ENCODE measurements at places on chromosomes 12 and 14.

DNA sequence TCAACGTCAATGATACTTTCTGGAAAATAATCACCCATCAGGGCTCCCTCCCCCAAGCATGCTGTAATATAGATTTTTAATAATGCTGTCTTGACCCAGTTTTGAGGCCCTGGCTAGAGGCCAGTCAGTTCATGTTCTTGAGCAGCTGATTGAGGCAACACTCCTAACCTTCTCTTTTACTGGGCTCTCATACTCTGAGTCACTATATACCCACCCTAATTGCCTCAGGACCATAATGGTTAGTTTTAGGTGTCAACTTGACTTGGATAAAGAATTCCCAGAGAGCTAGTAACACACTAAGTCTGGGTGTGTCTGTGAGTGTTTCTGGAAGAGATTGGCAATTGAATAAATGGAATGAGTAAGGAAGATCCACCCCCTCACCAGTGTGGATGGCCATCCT, 527.0 kb upstream of the ATP2B1 start:
- no peak for DNase-seq

- no peak for DNase-seq
Observed at GRCh38 chr14:73645248-73645610, 443 bp downstream of the DNAL1 start.

- DNase-seq, result no peak
Observed at GRCh38 chr14:98958048-98958631, 313.9 kb downstream of the BCL11B start.

DNA sequence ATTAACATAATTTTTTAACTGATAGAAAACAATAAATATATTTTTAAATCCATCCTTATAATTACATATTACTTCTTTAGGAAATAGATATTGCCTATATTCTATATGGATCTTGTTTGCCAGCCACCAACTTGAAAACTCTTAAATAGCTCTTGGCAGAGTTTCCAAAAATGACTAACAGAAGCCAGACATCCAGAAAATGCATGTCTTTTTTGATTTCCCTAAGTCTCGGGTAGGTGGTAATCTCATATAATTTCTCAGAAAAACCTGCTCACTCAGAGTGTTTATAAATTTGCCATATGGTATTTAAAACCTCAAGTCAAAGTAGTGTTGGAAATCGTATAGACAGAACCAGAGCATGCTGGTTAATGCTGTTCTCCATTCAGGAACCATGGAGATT, 360.4 kb upstream of the FOXG1 start:
- no peak for DNase-seq

DNA sequence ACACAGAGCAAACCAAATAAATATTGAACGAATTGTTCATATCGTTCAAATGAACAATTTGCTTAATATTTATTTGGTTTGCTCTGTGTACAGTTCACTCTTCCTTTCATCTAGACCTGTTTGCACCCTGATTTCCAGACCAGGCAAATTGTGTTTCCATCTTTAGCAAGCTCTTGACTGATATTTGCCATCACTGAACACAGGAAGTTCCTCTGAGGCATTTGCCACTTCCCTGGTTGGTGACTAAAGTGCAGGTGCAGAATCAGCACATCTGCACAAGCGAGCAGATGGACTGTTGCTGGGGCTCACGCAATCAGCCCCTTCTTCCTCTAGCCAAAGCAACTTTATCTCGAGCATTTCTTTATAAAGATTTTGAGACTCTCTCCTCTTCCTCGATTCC, 112.9 kb downstream of the DAAM1 start:
- DNase-seq, result no peak

- no peak for DNase-seq
Observed at GRCh38 chr14:90053044-90053443, 8.8 kb upstream of the KCNK13 start.

- no peak for DNase-seq
Observed at GRCh38 chr12:109218996-109219395, 90.1 kb downstream of the FOXN4 start.

Data from K562 (cell line).